ENCODE measurements at places on chromosomes 7 and 10.

DNA sequence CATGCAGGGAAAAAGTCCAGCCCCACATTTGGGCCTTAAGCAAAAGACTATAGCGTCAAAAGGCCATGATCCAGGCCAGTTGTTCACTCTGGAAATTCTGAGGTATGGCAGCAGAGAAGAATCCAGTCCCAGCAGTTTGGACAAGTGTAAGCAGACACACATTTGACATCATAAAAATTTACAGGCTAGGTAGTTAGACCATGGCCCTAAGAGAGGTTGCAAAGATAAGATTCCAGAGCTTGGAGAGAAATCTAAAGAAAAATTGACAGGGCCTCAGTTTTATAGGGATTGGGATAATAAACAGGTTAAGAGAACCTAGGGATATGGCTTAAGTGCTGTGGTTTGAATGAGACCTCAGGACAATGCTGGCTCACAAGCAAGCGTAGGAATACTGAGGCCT, 884.4 kb upstream of the SORCS1 start:
- DNase-seq: no peak

- DNase-seq: no peak
These were observed at the start of gene SNCG for GRCh38 chr10:86958116-86958900. Gene SNCG, plus strand, starts transcription at chr10:86958599. Its CDS starts 99 bp downstream, at chr10:86958698.

DNA sequence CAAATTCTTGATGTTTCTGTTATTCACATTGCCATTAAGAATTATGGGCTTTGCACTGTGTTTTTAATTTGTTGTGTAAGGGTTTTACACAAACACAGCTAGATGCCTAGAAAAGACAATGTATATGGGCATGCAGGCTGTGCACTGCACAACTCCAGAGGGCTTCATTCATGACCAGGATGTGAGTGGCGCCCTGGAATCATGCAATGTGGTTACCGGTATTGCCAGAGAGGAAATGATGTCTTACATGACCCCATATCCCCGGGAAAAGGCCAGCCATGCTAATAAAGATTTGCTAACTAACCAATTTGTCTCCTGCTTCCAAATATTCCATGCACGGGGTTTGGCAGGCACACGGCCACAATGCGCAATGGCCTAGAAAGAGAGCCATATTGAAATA, 16.9 kb downstream of the KCNMA1 start:
- no peak for DNase-seq

DNA sequence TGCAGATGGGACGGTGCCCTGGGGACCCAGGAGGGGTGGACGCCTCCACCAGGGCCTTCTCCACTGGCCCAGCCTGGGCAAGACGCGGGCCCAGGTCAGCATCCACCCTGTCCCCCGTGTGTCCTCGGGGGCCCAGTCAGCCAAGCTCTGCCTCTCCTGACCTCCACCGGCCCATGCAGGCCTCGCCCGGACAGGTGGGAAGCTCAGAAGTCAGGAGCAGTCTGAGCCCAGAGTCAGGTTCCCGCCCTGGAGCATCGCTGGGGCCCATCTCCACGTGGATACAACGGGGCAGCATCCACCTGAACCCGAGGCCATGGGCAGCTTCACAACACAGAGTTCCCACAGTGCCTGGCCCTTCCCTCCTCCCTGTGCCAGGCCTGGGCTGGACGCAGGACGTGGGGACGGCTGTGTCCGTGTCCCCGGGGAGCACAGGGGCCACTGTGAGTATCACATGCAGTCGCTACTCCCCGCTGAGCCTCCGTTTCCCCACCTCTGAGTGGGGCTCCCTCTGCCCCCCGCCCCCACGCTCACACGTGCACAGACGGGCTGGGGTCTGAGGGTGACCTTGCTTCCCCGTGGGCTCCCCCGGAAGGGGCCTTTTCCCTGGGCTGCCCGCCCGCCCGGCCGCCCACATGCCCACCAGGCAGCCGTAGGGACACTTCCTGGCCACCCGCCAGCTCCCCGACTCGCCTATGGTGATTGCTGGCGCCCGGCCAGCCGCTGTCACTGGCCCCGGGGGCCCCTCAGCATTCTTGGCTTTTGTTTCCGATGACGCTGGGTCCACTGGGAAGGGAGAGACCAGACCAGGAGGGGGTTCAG, 64.3 kb downstream of the PDGFA start:
- DNase-seq: no peak

- DNase-seq: no peak
These were observed at the start of gene HDAC9 for GRCh38 chr7:18495412-18496340. Gene HDAC9, plus strand, starts transcription at chr7:18495749. Its CDS starts 554 bp downstream, at chr7:18496303.

DNA sequence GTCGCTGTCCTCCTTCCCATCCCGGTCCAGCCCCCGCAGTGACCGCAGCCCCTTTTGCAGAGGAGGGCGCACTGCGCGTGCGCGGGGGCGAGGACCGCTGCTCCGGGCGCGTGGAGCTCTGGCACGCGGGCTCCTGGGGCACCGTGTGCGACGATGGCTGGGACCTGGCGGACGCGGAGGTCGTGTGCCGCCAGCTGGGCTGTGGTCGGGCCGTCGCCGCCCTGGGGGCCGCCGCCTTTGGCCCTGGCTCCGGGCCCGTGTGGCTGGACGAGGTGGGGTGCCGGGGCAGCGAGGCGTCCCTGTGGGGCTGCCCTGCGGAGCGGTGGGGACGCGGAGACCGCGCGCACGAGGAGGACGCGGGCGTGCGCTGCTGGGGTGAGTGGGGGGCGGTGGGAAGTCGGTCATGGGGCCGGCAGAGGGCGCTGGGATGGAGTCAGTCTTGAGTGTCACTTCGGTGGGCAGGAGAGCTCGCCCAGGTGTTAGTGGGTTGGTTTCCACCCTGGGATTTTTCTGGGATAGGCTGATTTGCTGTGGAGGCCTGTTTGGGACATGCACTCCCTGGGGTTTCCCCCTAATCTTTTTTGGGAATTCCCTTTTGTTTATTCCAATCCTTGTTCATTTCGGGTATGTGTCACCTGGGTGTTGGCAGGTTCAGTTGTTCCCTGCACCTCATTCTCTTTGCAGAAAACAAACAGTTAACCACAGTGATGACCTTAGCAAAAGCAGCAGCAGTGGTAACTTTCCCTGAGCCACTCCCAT, 11.6 kb downstream of the SCART1 start:
- DNase-seq: no peak

GRCh38 chr10:37754538-37755323, 102.7 kb downstream of the ZNF248 start:
- DNase-seq: no peak

- no peak for DNase-seq
These were observed 40.3 kb downstream of the RGS10 start for GRCh38 chr10:119502209-119502608.

GRCh38 chr10:110035070-110035921, 27.5 kb downstream of the ADD3 start:
- DNase-seq: no peak

- DNase-seq: no peak
These were observed 22.9 kb upstream of the ABCA13 start for GRCh38 chr7:48148311-48148710.

GRCh38 chr10:87837445-87837844, 19.4 kb upstream of the ATAD1 start:
- DNase-seq: no peak
